ENCODE measurements at places on chromosomes 7 and 10.

GRCh38 chr10:75127471-75127870 lies 16.0 kb downstream of the SAMD8 start:
- DNase-seq, result no peak

DNA sequence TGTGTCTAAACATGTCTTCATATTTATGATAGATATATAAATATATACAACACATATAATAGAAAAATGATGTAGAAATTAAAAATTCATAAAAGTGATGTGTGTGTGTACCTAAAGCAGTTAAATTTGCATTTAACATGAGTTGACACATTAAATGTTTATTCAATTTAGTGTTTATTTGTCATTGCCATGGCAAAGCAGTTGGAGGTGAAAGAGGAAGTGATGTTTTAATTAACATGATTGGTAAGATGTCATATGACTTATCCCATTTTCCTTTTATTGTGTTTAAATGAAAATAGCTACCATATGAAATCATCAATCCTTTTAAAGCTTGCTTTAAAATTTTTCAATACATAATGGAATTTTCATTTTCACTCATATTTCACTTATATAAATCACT lies 452.6 kb downstream of the SUGCT start:
- DNase-seq, result no peak

- no peak for DNase-seq
Measured at GRCh38 chr10:121662945-121663917, 65.0 kb upstream of the FGFR2 start.

DNA sequence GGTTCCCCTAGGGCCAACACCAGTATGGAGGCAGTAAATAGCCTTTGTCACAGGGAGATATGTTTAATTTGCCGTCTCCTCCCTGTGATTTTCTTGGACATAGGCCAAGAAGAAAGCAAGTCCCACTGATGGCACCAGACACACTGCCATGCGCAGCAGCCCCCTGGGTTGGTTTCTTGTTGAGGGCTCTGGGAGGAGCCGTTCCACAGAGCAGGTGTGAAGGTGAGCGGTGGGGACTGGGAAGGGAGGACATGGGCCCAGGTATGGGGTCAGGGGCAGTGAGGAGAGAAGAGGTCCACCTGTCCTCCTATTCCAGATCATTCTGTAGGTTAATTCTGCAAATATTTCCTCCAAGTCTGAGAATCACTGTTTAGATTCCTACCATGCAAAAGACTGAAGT lies 376.1 kb downstream of the PLXNA4 start:
- no peak for DNase-seq

GRCh38 chr10:126955396-126955795 lies 50.2 kb downstream of the DOCK1 start:
- DNase-seq, result no peak

GRCh38 chr10:97320480-97321031 lies 1.5 kb downstream of the FRAT1 start:
- DNase-seq, result no peak

GRCh38 chr7:7568553-7568952 lies 1.9 kb downstream of the MIOS start:
- DNase-seq, result no peak

- no peak for DNase-seq
Measured at GRCh38 chr7:119254742-119255141, 1018.2 kb upstream of the KCND2 start.

Data from NCI-H1092 (cell line).